ENCODE measurements at places on chromosomes 13 and 19.
A peak's percentile ranks its signal among the peaks of the same experiment; 100 is the strongest.

GRCh38 chr13:112073245-112074138 lies 6.5 kb downstream of the SOX1 start:
- peak; percentile 61 for DNase-seq

DNA sequence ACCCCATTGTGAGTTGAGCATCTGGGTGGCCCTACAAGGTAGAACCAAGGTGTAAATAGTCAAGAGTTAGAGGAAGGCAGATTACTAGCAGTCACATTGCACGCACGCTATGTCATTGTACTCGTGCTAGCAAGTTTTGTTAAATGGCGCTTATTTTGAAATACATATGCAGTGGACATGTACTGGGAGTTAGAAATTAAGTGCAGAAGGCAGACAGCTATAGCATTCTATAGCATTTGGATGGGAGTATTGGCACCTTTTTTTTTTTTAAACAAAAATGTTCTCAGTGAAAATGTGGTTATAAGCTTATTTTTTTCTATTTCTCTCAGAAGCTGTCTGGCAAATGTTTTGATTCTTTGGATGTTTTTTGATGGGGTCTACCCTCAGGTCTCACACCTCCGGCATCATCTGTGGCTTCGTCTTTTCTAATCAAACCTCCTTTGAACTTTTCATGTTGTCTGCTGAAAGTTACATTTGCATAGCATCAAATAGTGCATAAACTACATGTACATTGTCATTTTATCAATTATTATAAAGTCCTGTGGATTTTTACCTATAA lies 68.1 kb downstream of the ARHGEF7 start:
- no peak for DNase-seq

DNA sequence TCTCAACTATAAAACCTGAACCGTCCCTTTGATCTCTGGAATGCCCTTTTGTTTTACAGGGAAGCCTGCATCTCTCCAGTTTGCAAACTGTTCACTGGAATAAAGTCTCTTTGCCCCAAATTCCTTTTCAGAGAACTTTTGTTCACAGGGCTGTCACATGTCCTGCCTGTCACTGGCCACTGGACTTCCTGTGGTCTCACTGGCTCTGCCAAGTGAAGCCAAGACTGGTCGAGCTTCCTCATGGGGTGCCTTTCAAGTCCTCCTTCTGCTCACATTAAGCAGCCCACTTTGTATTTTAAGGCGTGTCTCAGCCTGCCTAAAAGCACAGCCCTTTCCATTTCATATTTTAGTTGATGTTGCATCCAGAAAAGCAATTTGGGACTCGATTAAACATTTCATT lies 215.7 kb downstream of the KATNAL1 start:
- DNase-seq: no peak

- no peak for DNase-seq
These were observed 1705.0 kb downstream of the OLFM4 start for GRCh38 chr13:54733639-54734038.

GRCh38 chr19:45118106-45118505 lies 25.1 kb downstream of the PPP1R37 start:
- DNase-seq: no peak

DNA sequence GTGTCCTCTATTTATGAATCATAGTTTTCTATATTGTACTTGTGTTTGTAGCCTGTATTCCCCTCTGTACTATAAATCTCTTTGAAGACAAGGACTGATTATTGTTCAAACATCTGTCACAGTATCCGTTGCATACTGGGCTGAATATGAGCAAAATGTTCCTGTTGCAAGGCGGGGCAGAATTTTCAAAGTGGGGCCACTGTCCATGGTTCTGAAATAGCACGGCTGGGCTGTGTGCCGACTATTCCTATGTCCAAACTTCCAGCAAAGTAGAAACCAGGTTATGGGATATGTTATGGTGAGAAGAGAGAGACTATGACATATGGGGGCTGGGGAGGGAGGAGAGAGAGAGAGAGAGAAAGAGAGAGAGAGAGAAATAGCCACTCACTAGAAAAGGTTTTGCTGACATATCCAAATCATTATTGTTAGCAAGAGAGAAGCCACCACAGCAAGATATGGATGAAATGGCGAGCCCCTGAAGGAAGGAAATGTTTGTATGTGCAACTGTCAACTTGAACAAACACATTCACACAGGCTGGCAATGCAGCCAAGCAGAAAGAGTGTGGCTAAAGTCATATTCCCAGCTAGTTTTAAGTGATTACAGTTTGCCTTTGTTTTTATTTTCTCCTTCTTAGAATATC lies 107.0 kb upstream of the GPR12 start:
- DNase-seq: peak; percentile 45

- no peak for DNase-seq
These were observed 205.9 kb upstream of the MIR17HG start for GRCh38 chr13:91141543-91142061.

DNA sequence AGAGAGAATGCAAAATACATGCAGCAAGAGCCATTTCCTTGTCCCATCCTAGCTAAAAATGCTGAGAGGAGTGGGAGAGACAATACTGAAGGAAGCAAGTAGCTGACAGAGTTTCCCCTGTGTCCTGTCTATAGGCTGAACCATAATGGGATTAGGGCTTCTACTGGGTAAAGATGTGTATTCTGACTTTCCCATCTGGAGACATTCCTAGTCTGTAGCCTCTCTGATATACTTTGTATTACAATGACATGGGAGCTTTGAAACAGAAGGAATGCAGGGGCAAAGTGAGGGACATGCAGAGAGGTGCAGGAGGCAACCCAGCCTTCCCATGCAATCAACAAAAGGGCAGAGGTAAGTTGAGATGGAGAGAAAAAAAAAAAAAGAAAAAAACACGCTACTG lies 10.5 kb upstream of the GPC6 start:
- DNase-seq: no peak

DNA sequence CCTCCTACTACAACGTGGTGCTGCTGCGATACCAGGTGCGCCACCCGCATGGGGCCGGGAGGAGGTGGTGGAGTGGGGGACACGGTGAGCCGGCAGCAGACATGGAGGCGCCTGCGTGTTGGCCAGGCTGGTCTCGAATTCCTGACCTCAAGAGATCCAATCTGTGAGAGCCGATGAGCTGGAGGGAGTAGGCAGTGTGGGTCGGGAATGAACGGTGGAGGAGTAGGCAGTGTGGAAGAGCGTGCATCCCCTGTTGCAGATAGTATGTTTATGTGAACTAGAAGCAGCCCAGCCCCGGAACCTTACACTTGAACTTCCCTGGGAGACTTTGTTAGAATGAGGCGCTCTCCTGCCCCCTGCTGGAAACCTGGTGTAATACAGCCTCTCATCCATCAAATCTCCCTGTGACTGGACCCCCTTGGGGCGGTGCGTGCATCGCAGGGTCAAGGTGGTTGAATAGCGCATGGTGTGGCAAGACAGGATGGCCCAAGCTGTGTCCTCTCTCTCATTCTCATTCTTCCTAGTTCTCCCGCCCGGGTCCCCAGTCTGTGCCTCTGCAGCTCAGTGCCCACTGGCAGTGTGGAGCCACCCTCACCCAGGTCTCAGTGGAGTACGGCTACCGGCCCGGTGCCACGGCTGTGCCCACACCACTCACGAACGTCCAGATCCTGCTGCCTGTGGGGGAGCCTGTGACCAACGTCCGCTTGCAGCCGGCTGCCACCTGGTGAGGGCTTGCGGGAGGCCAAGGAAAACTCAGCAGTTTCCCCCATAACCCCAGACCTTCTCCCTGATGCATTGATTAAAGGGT lies 10.5 kb upstream of the B3GNT3 start:
- peak; percentile 81 for DNase-seq

GRCh38 chr19:1154731-1155351 lies 19.2 kb downstream of the SBNO2 start:
- no peak for DNase-seq

GRCh38 chr19:10001899-10002298 lies 8.4 kb downstream of the COL5A3 start:
- DNase-seq: peak; percentile 20

DNA sequence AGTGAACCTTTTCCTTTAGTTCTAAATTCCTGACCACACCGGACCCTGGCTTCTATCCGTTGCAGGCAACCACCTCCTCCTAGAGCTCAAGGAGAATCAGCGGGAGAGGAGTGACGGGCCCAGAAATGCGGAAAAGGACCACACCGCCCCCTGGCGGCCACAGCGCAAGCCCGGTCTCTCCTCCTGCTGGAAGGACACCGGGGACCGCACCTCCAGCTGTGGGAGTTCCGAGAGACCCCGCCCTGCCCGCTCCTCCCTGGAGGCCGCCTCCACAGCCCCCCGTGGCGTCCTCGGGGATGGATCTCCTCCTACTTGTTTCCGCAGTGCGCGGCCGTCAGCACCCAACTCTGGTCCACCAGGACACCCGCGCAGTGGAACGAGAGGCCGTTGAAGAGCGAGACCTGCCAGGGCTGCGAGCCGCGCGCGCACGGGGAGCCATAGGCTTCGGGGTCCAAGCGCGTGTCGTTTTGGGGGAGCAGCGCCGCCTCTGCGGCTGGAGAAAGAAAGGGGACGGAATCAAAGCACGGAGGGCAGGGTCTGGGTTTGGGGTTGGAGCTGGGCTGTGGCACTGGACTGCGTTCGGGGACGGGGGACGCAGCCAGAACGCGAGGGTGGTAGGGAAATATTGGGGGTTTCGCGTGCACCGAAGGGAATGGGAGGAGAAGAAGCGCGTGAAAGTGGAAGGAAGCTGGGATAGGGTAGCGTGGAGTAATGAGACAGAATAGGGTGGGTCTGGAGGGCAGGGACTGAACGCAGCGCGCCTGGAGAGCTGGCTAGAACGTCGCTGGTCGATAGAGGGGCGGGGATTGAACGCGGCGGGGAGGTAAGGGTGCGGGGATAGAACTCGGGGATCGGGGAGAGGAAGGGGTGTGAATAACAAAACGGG lies 2.5 kb downstream of the KLK10 start:
- DNase-seq: peak; percentile 53

DNA sequence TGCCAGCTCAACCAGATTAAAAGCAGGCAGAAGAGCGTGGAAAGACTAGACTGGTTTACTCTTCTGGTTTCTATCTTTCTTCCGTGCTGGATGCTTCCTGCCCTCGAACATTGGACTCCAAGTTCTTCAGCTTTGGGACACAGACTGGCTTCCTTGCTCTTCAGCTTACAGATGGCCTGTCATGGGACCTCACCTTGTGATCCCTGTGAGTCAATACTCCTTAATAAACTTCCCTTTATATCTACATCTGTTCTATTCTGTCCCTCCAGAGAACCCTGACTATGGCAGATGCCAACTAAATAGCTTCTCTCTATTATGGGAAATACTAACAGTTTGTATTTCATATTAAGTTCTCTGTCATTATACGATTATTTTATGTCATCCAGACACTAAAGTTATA lies 609.1 kb downstream of the LMO7 start:
- no peak for DNase-seq

DNA sequence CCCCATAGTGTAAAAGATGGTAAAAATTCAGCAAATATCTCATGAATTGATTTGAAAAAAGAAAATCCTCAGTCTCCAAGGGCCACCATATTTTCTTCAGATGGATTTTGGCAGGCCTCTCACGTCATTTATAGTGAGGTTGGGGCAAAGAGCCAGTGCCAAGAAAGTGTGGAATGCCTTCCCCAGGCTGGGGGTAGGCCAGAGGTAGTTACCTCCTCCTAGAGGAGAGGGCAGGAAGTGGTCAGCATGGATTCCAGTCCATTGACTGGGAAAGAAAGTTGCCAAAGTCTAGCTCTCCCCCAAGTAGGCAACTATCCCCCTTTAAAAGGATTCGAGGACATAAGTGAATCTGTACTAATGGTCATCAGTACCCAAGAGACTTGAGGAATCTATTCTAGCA lies 68.4 kb upstream of the KCTD4 start:
- no peak for DNase-seq

GRCh38 chr19:2796659-2797266 lies 11.5 kb downstream of the THOP1 start:
- no peak for DNase-seq

DNA sequence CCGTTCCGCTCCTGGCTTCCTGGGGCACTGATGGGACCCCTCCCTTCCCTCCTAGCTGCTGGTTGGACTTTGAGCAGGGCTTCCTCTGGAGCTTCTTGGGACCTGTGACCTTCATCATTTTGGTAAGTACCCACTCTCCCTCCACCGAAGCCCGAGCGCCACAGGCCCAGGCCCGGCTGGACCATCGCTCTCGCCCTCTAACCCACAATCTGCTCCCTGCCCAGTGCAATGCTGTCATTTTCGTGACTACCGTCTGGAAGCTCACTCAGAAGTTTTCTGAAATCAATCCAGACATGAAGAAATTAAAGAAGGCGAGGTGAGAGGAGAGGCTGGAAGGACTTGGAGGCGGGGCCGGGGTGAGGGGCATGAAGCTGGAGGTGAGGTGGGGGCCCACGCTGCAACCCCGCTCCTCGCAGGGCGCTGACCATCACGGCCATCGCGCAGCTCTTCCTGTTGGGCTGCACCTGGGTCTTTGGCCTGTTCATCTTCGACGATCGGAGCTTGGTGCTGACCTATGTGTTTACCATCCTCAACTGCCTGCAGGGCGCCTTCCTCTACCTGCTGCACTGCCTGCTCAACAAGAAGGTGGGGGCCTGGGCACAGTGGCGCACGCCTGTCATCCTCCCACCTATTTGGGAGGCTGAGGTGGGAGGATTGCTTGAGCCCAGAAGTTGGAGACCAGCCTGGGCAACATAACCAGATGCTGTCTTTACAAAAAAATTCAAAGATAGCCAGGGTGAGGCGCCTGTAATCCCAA lies 12.3 kb downstream of the DDX39A start:
- no peak for DNase-seq

DNA sequence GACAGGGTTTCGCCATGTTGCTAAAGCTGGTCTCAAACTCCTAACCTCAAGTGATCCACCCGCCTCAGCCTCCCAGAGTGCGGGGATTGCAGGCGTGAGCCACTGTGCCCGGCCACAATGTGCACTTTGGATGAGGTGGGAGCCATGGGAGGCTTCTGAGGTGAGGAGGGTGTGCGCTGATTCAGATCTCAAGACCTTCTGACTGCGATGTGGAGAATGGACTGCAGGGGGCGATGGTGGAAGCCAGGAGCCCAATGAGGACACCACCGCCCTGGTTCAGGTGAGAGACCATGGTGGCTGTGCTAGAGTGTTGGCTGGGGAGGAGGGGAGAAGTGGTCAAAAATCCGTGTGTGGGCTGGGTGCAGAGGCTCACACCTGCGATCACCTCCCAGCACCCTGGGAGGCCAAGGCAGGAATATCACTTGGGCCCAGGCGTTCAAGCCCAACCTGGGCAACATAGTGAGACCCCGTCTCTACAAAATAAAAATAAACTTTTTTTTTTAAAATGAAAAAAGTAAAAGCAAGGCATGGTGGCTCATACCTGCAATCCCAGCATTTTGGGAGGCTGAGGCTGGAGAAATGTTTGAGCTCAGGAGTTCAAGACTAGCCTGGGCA lies 5.6 kb downstream of the INAFM1 start:
- DNase-seq: peak; percentile 57

DNA sequence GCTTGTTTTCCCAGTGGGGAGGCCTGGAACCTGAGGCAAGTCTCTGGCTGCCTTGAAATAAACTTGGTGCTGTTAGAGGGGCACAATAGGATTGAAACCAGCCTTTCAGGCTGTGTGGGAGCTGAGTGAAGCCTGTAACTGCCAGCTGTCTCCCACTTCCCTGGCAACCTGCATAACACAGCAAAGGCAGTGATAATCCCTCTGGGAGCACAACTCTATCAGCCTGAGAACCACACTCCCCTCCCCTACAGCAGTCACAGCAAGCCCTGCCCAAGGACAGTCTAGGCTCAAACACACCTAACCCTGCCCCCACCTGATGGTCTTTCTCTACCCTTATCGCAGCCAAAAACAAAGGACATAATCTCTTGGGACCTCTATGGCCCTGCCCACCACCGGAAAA lies 683.8 kb upstream of the ATXN8OS start:
- no peak for DNase-seq
